ENCODE measurements at places on chromosomes 7 and 10.

DNA sequence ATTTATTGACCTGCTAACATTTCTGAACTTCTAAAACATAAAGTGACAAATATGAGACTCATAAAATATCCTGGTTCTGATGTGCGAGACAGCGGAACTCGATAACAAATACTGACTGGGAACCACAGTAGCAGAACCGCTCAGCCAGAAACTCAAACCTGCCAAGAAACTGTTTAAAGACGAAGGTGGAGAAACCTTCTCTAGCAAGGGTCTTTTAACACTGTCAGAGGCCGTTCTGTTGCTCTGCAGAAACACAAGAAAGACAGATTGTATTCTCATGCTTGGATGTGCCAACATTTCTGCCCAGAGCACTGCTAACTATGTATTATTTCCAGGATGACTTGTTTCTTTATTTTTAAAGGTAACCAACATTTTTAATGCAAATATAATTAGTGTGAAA lies 514.8 kb upstream of the ADARB2 start:
- DNase-seq, result no peak

- no peak for DNase-seq
Observed at GRCh38 chr10:84088626-84089025, 50.7 kb upstream of the GHITM start.

GRCh38 chr10:103044942-103045489 lies 126.9 kb downstream of the CNNM2 start:
- no peak for DNase-seq

DNA sequence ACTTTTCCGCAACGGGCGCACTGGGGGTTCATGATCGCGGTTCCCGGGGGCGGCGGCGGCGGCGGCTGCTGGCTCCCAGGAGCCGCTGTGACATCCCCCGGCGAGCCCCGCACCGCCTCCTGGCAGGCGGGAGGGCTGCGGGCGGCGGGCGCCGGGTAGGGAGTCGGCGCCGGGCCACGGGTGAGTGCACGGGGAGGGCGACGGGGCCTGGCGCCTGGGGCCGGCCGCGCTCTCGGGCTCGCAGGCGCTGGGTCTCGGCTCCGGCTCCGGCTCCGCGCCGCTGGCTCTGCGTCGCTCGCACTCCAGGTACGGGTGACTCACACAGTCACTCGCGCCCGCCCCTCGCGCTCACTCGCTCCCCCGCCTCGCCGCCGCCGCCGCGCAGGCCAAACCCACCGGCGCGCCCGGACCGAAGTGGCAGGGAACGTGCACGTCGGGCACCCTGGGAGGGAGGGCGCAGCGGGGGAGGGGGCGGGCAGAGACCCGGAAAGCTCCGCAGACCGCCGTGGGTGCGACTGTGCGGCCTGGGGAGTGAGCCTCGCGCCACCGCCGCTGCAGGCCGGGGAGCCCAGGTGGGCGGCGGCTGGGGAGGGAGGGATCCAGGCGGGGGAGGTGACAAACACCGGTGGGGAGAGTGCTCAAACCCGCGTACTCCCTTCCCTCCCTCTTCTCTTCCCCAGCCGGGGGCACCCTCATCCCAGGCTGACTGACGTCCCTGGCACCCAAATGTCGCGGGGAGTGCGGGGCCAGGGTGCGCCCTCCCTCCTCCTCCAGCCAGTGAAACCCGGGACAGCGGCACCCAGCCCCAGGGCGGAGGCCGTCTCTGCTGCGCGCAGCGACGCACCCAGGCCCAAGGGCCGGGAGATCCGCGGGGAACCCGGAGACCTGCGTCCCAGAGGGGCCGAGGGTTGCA lies 276.9 kb upstream of the NEBL start:
- no peak for DNase-seq

- DNase-seq, result no peak
Observed at GRCh38 chr7:128351296-128352152, 7.8 kb upstream of the RBM28 start.

- DNase-seq, result no peak
Observed at GRCh38 chr7:50851451-50851850, 68.8 kb upstream of the GRB10 start.

- DNase-seq, result no peak
Observed at GRCh38 chr7:124989911-124990310, 60.3 kb upstream of the POT1 start.

GRCh38 chr10:17835688-17836087 lies 26.5 kb downstream of the MRC1 start:
- no peak for DNase-seq

DNA sequence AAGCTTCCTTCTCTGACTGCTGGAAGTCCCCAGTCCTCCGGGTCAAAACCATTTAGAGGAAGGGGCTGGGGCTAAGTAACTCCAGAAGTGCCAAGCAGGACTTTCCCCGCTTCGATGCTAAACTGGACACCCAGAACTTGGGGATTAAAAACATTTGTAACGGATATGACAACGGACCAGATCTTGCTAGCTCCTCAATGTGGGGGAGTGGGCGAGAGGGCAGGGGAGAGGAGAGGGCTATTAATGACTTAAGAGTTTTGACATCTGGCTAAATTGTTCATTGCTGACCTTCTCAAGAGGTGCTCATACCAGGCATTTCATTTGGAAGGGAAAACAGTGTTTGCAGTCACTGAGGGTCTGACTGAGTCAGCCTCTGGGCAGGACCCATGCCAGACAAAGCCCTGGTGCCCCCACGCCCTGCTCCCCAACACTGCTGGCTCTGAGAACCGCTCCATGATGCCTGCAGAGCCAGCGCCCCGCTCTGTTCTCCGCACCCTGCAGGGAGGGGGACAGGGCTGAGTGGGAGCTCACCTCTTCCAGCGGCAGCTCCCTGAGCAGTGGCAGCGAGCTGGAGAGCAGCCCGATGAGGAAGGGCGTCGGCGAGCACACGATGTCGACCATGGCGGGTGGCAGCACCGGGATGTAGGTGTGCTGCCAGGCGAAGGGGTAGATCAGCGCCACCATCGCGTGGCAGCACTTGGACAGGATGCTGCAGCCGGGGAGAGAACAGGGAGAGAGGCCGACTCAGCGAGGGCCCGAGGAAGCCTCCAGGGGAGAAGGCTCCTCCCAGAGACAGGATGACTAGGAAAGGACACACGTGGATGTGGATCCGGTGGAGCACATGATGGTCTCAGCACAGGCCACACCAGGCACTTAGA lies 47.7 kb upstream of the MKRN1 start:
- DNase-seq, result no peak

DNA sequence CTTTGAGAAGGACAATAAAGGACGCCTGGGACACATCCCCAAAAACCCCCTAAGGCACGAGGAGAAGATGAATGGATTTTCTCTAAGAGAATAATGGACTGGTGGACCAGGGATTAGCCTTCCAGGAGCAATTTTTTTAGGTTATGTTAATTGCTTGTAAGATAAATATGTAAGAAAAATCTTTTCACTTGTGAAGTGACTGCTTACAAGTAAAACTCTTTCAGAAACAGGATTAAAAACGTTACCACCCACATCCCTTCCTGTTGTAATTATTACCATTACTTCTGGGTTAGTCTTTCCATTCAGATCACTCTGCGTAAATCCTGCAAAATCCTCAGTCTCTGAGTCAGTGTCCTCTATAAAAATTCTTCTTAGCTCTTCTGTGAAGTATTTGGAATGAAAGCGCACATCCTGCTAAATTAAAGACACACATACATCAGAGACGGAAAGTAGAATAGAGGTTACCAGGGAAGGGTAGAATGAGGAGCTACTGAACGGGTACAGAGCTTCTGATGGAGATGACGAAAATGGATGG lies 34.3 kb downstream of the CDCA7L start:
- no peak for DNase-seq

- DNase-seq, result no peak
Observed at GRCh38 chr10:15352836-15353235, 18.3 kb downstream of the FAM171A1 start.

- DNase-seq, result no peak
Observed at GRCh38 chr7:17020250-17020649, 138.5 kb upstream of the AGR3 start.

- DNase-seq, result no peak
Observed at GRCh38 chr10:99938563-99938962, 71.2 kb downstream of the DNMBP start.

GRCh38 chr7:132604121-132604520 lies 27.9 kb upstream of the PLXNA4 start:
- DNase-seq, result no peak

- DNase-seq, result no peak
Observed at GRCh38 chr7:132242192-132242812, 334.0 kb downstream of the PLXNA4 start.

DNA sequence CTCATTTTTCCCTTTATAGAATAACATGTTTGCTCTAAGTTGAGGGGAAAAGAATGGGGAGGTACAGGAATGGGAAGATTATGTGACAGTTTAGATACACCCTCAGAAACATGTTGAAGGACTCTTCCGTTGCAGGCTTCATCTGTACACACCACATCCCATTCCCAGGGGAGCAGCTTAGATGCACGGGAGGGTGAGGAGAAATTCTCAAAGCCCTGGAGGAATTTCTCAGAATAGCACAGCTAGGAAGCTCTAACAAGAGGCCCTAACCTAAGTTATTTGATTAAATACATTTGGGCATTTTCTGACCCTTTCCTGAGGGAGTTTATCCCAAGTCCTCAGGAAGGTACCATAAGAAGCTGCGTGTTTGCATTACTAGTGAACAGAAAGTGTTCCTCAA lies 660.2 kb upstream of the IGFBP3 start:
- DNase-seq, result no peak

DNA sequence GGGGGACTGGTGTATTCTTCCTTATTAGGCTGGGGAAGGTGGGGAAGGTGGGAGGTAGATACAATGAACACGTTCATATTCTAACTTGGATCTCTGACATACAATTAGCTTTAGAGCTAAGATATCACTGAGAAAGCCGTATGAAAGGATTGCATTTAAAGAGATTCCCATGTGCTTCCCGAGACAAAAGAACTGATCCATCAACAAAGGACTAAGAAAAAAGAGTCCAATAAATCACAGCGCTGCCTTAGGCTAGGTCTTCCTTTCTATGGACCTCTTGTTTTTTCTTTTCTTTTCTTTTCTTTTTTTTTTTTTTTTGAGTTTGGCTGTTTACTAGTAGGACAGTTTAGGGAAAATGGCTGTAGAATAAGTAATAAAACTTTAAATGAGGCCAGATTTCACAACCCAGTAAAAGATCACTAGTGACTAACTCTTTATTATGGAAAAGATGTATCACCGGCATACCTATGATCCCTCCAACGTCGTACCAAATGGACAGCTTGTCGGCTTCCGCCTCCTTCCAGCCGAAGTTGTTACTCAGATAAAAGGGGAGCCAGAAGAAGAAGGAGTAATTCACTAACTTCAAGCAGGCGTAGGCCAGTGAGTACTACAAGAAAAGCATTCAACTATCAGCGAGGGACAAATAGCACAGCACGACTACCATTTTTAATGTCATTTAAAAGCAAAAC lies 50.0 kb downstream of the SLC37A3 start:
- DNase-seq, result no peak

- DNase-seq, result no peak
Observed at GRCh38 chr7:2081526-2082135, 151.1 kb downstream of the MAD1L1 start.

DNA sequence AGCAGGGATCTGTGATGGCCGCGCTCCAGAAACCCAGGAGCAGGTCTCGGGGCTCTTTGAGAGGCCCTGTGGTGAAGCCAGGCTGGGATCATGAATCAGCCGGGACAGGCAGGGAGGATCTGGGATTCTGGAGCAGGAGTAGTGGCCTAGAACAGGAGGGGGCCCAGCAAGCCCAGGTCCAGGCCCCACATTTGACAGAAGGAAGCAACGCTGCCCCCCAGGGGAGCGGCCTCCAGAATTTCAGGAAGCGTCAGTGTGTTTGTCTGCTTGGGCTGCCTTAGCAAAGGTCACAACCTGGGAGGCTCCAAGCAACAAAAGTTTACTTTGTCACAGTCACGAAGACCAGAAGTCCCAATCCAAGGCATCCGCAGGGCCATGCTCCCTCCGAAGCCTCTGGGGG lies 36.8 kb downstream of the CLRN3 start:
- DNase-seq, result no peak

DNA sequence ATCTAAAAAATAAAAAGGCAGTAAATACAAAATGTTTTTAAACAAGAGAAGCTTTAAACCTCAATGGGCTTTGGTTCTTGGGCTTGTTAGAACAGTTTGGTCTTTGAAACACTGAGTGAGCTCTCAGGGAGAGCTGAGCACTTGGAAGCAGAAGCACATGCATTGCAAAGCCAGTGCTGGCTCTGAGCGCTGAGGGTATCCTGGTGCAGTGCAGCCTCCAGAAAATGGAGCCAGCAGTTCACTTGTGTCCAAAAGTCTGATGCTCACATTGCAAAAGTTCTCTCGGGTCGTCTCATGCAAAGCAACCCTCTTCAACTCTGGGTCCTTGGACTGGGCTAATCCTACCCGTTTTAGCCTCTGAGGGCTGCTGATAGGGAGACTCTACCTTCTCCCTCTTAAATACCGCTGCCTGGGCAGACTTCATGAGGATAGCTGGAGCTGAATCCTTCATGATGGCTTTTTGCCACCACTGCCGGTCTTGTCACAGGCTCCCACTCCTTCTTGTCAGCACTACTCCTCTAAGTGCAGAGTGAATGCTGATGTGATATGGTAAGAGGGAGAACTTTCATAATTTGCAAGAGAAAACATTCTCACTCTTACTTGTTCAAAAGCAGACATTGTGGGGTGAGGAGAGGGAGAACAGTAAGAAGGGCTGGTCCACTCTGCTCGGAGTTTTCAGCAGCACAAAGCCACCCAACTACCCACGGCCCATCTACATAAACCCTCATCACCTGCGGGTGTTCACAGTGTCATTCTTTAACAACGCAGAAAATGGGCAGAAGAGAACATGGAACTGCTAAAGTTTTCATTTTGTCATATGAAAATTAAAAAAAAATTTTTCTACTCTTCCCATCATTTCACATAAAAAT lies 42.2 kb upstream of the BMPER start:
- DNase-seq, result no peak

DNA sequence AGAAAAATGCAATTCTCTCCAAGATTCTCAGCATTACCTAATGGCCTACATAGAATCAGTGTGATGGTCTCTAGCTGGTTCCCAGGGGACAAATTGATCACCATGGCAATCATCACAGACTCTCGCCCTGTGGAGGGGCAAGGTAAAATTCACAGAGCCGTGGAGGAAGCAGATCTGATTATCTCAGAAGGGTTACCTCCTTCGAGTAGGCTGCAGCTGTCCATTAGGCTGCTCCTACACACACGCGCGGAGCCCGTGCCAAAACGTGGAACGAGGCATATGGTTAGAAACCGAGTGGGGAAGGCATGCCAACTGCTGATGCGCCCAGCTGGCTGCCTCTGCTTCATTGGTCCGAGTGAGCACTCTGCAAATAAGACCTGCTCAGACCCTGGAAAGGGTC lies 52.8 kb upstream of the PTER start:
- no peak for DNase-seq

GRCh38 chr7:74240482-74240881 lies 13.7 kb downstream of the RFC2 start:
- DNase-seq, result no peak

GRCh38 chr10:3484306-3485056 lies 300.5 kb downstream of the KLF6 start:
- no peak for DNase-seq

- DNase-seq, result no peak
Observed at GRCh38 chr7:123738808-123739207, 10.0 kb downstream of the WASL start.

GRCh38 chr7:80630608-80631405 lies 7.6 kb upstream of the CD36 start:
- no peak for DNase-seq

GRCh38 chr7:50832744-50833143 lies 50.0 kb upstream of the GRB10 start:
- DNase-seq, result no peak

GRCh38 chr10:850093-850492 lies 81.4 kb downstream of the LARP4B start:
- DNase-seq, result no peak

- no peak for DNase-seq
Observed at GRCh38 chr10:89522463-89522862, 12.9 kb downstream of the SLC16A12 start.

Data from activated CD4-positive, alpha-beta T cell treated with anti-CD3 and anti-CD28 coated beads, Interleukin-2, amount 50 U/mL, for 24 hours (primary cell).